Right atrium auricular region (tissue), 2 donors: ENCODE measurements at places on chromosomes 3 and 15. TPM values are rescaled to one million over a fixed set of nuclear protein-coding genes. Genes with fewer than 3 reads are reported as not detected.
A peak's percentile ranks its signal among the peaks of the same experiment; 100 is the strongest.

Gene SERPINI1
- total RNA-seq, result 2.0 TPM

Gene GNB4
- 11.7 TPM for total RNA-seq

Gene CCDC39
- total RNA-seq, result not detected

Gene TRIM71
- total RNA-seq, result not detected

Gene HACD2
- total RNA-seq, result 22.7 TPM

Gene RHCG
- 0.37 TPM for total RNA-seq

Gene VGLL3
- total RNA-seq, result 32.4 TPM

Gene ALDH1A3
- total RNA-seq, result 14.7 TPM

Gene IL16
- 12.1 TPM for total RNA-seq

GRCh38 chr15:23422099-23422945 is 24.7 kb downstream of the GOLGA6L2 start:
- DNase-seq, result no peak
- H3K27me3 ChIP-seq, result no peaks in the 10 kb centered on the region
- H3K4me1 ChIP-seq, result no peaks in the 10 kb centered on the region
- H3K36me3 ChIP-seq, result no peaks in the 10 kb centered on the region
- H3K4me3 ChIP-seq, result no peak overlapping the region

GRCh38 chr15:93036951-93037819 is 51.8 kb downstream of the RGMA start:
- no peak overlapping the region for H3K4me3 ChIP-seq
- peak; percentile 74 for DNase-seq
- no peaks in the 10 kb centered on the region for H3K4me1 ChIP-seq
- peak overlapping the region; percentile 42 for H3K27ac ChIP-seq

DNA sequence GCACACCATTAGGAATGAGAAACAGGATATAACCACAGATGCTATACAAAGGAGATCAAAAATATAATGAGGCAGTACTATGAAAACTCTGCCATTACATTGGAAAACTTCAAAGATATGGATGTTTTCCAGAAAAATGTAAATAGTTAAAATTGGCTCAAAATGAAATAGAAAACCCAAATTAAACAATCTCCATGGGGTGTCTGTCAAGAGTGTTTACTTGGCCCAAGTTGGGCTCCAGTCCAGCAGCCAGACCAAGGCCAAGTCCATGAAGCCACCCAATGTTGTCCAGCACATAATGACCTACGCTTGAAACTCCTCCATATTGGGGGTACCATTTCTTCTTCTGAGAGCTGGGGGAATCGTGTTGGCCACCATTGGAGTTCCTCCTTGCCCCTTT is 37.1 kb downstream of the CTXND1 start:
- no peaks in the 10 kb centered on the region for H3K36me3 ChIP-seq
- no peaks in the 10 kb centered on the region for H3K27me3 ChIP-seq
- H3K4me1 ChIP-seq, result no peaks in the 10 kb centered on the region
- no peak overlapping the region for H3K27ac ChIP-seq
- no peak overlapping the region for H3K4me3 ChIP-seq

- no peak for DNase-seq
- H3K27me3 ChIP-seq, result no peaks in the 10 kb centered on the region
- H3K27ac ChIP-seq, result no peak overlapping the region
- no peaks in the 10 kb centered on the region for H3K36me3 ChIP-seq
- H3K4me1 ChIP-seq, result no peaks in the 10 kb centered on the region
Measured at GRCh38 chr3:153144779-153145178, 17.2 kb upstream of the RAP2B start.

GRCh38 chr3:170867143-170867937 is 2.7 kb downstream of the RPL22L1 start:
- H3K27me3 ChIP-seq, result no peaks in the 10 kb centered on the region
- peaks cover 19% of the 10 kb centered on the region for H3K4me1 ChIP-seq
- H3K4me3 ChIP-seq, result no peak overlapping the region
- no peak overlapping the region for H3K27ac ChIP-seq

DNA sequence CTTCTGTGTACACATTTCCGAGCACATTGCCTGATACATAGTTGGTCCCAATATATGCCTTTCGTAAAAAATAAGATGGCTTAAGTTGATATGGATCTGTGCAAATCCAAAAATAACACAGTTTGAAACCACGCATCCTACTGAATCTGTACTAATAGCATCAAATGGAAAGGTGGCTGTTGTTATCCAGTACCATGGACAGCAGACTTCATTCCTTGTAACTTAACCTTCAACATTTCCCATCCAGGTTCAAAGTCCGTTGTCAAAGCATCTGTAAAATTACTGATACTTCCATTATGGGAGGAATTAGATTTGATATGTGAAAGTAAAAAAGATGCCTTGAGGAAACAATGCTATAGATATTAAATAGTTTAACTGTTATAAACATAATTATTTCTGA is 65.5 kb upstream of the C3orf49 start:
- DNase-seq, result no peak
- no peak overlapping the region for H3K4me3 ChIP-seq
- no peaks in the 10 kb centered on the region for H3K4me1 ChIP-seq
- no peak overlapping the region for H3K27ac ChIP-seq

GRCh38 chr15:39869254-39869653 is 50.8 kb downstream of the GPR176 start:
- H3K36me3 ChIP-seq, result no peaks in the 10 kb centered on the region
- H3K4me1 ChIP-seq, result no peaks in the 10 kb centered on the region
- H3K4me3 ChIP-seq, result no peak overlapping the region
- H3K27me3 ChIP-seq, result no peaks in the 10 kb centered on the region
- no peak for DNase-seq
- H3K27ac ChIP-seq, result no peak overlapping the region

DNA sequence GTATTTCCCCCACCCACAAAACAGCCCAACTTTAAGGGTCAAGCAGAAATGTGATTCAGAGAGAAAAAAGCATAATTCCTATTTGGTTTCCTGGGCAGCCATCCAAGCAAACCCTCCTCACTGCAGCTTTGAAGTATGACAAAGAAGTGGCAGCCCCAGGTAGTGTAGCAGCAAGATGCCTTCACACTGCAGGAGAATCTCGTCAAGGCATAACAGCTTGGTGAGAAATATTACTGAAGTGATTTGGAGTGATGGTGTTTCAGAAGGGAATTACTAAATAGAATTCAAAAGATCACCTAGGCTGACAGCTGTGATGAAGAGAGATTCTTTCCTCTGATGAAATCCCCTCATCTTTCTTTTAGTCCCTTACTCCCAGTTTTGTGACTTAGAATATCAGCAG is 173.9 kb downstream of the PYDC2 start:
- DNase-seq, result no peak
- H3K36me3 ChIP-seq, result no peaks in the 10 kb centered on the region
- no peaks in the 10 kb centered on the region for H3K4me1 ChIP-seq
- H3K27ac ChIP-seq, result no peak overlapping the region

GRCh38 chr3:170007031-170007663 is 30.6 kb upstream of the GPR160 start:
- no peaks in the 10 kb centered on the region for H3K27me3 ChIP-seq
- no peaks in the 10 kb centered on the region for H3K4me1 ChIP-seq
- no peak overlapping the region for H3K4me3 ChIP-seq
- no peaks in the 10 kb centered on the region for H3K36me3 ChIP-seq
- DNase-seq, result no peak
- H3K27ac ChIP-seq, result no peak overlapping the region

DNA sequence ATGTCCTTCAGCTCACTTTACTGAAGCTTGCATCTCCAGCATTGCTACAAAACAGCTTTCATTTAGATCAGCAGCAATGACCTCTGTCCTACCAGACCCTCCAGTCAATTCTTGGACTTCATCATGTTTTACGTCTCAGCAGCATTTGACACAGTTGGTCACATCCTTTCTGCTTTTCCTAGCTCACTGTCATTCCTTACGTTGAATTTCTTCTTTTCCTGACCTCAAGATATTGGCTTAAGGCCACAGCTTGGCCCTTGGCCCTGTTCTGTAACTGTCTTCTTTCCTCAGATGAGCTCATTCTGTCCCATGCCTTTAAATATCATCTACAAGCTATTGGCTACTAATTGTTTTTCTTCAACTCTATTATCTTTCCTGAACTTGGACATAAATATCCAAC is 576.2 kb upstream of the KCNMB2 start:
- H3K36me3 ChIP-seq, result no peaks in the 10 kb centered on the region
- no peak overlapping the region for H3K4me3 ChIP-seq
- H3K27me3 ChIP-seq, result no peaks in the 10 kb centered on the region
- no peak overlapping the region for H3K27ac ChIP-seq
- H3K4me1 ChIP-seq, result no peaks in the 10 kb centered on the region
- DNase-seq, result no peak

DNA sequence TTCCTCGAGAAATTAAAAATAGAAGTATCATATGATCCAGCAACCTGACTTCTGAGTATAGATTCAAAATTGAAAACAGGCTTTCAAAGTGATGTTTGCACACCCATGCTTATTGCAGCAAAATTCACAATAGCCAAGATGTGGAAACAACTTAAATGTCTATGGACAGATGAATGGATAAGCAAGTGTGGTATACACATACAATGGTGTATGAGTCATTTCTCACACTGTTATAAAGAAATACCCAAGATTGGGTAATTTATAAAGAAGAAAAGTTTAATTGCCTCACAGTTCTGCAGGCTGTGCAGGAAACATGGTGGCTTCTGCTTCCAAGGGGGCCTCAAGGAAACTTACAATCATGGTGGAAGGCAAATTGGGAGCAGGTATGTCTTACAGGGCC is 100.8 kb downstream of the KLF13 start:
- no peak for DNase-seq
- no peaks in the 10 kb centered on the region for H3K4me1 ChIP-seq
- H3K4me3 ChIP-seq, result no peak overlapping the region
- no peaks in the 10 kb centered on the region for H3K27me3 ChIP-seq
- H3K27ac ChIP-seq, result no peak overlapping the region

GRCh38 chr3:141421639-141422319 is 53.5 kb downstream of the ZBTB38 start:
- peak overlapping the region; percentile 43 for H3K27ac ChIP-seq
- DNase-seq, result no peak
- H3K36me3 ChIP-seq, result peaks cover 10% of the 10 kb centered on the region
- peaks cover 56% of the 10 kb centered on the region for H3K4me1 ChIP-seq
- H3K4me3 ChIP-seq, result no peak overlapping the region

- H3K4me3 ChIP-seq, result no peak overlapping the region
- peaks cover 72% of the 10 kb centered on the region for H3K36me3 ChIP-seq
- H3K27ac ChIP-seq, result peak overlapping the region; percentile 6
- H3K4me1 ChIP-seq, result peaks cover 52% of the 10 kb centered on the region
- peak; percentile 83 for DNase-seq
- no peaks in the 10 kb centered on the region for H3K27me3 ChIP-seq
Measured at GRCh38 chr3:8550611-8551010, 49.0 kb downstream of the LMCD1 start.

DNA sequence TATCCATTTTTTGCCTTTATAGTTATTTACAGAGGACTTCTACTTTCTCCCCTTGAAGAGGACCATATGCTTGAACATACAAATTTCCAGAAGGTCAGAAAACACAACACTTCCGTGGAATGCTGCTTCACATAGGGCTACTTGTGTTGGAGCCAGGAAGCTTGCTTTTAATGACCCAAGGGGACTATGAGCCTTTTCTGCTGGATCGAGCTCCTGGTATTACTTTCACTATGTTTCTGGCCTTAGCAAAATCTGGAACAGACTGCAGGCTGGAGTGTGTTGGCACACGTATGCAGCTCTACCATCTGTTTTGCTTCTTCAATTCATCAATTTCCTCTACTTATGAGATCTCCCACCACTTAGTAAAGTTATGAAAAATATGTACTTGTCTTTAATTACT is 69.3 kb upstream of the CBLB start:
- no peaks in the 10 kb centered on the region for H3K4me1 ChIP-seq
- no peaks in the 10 kb centered on the region for H3K27me3 ChIP-seq
- peak overlapping the region; percentile 10 for H3K4me3 ChIP-seq
- H3K27ac ChIP-seq, result no peak overlapping the region
- H3K36me3 ChIP-seq, result no peaks in the 10 kb centered on the region
- DNase-seq, result no peak

GRCh38 chr15:90489944-90490343 is 39.8 kb upstream of the CRTC3 start:
- no peaks in the 10 kb centered on the region for H3K4me1 ChIP-seq
- no peaks in the 10 kb centered on the region for H3K27me3 ChIP-seq
- H3K36me3 ChIP-seq, result peaks cover 96% of the 10 kb centered on the region
- H3K4me3 ChIP-seq, result no peak overlapping the region
- DNase-seq, result no peak

DNA sequence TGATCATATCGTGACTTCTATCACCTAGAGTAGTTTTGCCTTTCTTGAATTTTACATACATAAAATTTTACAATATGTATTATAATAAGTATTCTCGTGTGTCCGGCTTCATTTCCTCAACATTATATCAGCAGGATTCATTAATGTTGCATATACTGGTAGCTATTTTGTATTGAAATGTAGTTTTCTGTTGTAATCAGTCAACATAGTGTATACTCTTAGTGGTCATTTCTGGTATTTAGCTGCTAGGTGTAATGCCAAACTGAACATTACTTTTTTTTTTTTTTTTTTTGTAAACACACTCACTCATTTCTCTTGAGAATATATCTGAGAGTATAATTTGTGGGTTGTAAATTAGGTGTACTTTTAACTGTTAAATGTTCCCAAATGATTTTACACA is 70.1 kb downstream of the CGNL1 start:
- H3K27me3 ChIP-seq, result no peaks in the 10 kb centered on the region
- no peaks in the 10 kb centered on the region for H3K36me3 ChIP-seq
- no peak for DNase-seq
- no peak overlapping the region for H3K4me3 ChIP-seq
- no peak overlapping the region for H3K27ac ChIP-seq

DNA sequence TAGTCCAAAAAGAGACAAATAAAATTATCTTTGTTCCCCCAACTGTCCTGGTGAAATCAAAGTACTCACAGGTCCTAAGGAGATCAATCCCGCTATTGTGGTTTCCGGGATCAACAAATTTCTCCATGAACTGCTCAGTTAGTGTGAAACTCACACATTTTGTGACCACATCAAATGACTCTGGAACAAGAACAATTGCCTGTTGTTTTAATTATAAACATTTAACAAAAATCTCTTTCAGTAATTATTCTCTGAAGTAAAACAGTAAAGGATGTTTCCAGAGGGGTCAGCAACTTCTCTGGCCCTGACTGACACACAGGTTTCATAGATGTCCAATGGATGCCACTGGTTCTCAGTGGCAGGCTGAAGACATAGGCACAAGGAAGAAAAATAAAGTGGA is 3.9 kb downstream of the CLDND1 start:
- no peak overlapping the region for H3K27ac ChIP-seq
- H3K4me3 ChIP-seq, result no peak overlapping the region
- DNase-seq, result no peak
- H3K27me3 ChIP-seq, result no peaks in the 10 kb centered on the region
- no peaks in the 10 kb centered on the region for H3K4me1 ChIP-seq

DNA sequence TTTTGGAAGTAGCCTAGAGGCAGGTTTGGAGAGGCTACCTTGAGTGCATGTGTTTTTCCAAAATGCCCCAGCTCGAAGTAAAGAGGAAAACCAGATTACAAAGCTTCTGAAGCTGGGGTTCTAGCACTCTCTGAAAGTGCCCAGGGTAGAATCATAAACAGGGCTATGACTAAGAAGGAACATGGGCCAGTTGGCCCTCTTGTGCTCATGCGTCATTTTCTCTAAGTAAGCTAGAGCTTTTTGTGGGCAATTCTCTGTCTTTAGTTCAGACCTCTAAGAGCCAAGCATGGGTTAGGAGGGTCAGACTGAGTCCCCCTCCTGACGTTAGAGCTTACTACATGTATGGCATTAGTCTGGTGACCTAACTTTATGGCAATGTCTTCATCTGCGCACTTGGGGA is 129.5 kb upstream of the UMPS start:
- H3K4me3 ChIP-seq, result no peak overlapping the region
- peak overlapping the region; percentile 85 for H3K27ac ChIP-seq
- no peaks in the 10 kb centered on the region for H3K27me3 ChIP-seq
- H3K36me3 ChIP-seq, result no peaks in the 10 kb centered on the region
- no peak for DNase-seq
